ENCODE measurements at places on chromosomes 7 and 10.

DNA sequence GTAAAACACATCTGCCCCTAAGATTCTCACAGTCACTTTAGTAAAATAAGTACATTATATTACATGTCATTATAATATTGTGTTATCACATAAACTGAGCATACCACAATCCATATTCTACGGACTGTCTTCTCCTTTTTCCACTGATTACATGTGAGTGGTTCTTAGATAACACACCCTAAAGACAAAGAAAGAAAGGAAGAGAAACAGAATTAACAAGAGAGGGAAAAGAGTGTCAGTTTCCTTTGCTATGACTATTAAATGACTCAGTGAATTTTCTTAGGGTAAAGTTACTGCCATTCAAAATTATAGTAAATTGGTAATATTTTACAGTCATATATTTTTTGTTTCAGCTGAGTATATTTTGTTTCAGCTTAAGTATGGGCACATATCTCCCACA lies 268.3 kb downstream of the TWIST1 start:
- DNase-seq, result no peak

- no peak for DNase-seq
These were observed 964.4 kb downstream of the PCDH15 start for GRCh38 chr10:53836638-53837037.

- DNase-seq, result no peak
These were observed 125.6 kb downstream of the CCDC71L start for GRCh38 chr7:106535234-106535932.

DNA sequence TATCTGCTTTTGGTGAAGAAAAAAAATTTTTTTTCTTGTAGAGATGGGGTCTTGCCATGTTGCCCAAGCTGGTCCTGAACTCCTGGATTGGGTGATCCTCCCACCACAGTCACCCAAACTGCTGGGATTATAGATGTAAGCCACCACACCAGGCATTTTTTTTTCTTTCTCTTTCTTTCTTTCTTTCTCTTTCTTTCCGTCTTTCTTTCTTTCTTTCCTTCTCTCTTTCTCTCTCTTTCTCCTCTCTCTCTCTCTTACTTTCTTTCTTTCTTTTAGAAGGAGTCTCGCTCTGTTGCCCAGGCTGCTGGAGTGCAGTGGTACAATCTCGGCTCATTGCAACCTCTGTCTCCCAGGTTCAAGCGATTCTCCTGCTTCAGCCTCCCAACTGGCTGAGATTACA lies 3.5 kb upstream of the UBE2D4 start:
- DNase-seq, result no peak

- peak; percentile 51 for DNase-seq
These were observed 41.8 kb upstream of the LRRC18 start for GRCh38 chr10:48981310-48981907.

- DNase-seq, result no peak
These were observed 346.4 kb upstream of the SHH start for GRCh38 chr7:156158693-156159092.

- no peak for DNase-seq
These were observed 208.1 kb upstream of the HDAC9 start for GRCh38 chr7:18287482-18287881.

DNA sequence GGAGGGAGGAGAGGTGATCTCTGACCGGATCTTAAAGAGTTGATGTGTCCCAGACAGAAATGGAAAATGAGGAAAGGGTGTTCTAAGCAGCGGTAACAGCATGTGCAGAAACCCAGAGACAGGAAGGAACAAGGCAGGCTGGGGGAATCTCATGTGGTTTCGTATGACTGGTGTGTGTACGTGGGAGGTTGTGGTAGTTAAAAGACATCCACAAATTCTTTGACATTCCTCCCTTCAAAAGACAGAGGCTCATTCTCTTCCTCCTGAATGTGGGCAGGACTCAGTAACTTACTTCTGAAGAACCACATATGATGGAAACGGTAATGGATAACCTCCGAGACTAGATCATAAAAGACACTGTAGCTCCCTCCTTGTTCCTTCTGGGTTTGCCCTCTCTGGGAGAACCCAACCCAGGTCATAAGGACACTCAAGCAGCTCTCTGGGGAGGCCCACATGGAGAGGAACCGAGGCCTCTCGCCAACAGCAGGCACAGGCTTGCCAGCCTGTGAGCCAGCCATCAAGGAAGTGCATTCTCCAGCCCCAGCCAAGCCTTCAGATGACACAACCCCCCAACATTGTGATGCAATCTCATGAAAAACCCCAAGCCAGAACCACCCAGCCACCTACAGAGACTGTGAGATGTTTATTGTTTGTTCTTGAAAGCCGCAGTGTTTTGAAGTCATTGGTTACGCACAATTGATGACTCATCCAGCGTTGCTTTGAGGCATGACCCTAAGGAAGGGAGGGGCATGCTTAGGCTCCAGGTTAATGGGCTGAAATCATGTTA lies 116.0 kb downstream of the SLIT1 start:
- DNase-seq, result peak; percentile 44

DNA sequence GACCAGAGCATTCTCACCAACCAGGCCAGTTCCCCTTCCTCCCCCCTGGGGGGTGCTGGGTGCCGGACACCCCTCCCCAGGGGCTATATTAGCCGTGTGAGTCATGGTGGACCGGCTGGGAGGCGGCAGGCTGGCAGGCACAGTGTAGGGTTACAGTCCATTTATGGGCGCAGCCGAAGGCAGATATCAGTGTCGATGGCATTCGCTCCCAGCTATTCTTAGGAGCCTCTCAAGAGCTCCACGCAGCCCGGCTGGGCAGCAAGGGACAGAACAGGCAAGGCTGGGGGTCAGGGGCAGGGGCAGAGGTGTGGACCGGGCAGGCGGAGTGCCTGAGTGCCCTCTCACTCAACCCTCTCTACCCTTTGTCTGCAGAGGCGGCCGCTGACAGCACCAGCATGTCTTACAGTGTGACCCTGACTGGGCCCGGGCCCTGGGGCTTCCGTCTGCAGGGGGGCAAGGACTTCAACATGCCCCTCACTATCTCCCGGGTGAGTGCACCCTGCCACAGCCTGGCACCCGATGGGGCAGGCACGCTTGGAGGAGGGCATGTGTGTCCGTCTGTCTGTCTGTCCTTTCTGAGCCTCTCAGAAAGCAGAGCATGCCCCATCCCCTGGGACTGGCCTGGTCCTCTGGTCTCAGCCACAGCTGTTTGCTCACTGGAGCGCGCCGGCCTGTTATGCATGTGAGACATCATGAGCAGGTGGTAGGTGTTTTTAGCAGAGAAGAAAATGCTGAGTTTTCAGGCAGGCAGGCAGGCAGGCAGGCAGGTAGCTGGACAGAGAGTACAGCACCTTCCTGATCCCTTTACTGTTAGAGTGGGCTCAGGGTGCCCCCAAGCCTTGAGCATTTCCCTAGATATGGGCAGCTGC lies at the start of gene LDB3:
Gene LDB3, plus strand, starts transcription at position 215 of the 869 bp plus-strand sequence. Its CDS starts 181 bp downstream, at position 396.
- DNase-seq, result no peak

- DNase-seq, result no peak
These were observed 111.6 kb downstream of the C10orf90 start for GRCh38 chr10:126558881-126559280.

DNA sequence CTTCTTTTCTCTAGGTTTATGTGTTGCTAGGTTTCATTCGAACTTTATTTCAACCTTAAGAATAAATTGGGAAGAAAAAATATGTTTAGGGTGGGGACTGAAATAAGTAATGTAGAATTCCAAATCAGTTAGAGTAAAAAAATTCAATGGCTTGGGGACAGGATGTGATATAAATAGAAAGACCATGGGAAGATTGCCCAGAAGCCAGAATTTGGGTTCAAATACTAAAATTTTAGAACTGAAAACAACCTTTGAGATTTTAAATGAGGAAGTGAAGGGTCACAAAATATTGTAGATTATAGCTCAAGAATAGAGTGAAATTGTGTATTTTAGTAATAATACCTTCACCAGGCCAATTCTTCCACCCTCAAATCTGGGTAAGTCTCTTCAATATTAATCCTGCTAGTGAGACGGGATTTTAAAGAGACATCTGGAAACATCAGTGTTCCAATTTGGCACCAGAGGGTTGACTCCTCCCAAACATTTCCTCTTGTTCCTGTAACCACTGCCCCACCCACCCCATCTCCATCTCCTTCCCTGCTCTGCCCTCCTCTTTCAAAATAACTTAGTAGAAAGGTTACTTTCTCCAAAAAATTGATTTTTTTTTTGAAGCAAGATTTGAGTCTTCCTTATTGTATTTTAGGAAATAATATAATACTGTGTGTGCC lies 51.3 kb upstream of the FAM3C start:
- no peak for DNase-seq

DNA sequence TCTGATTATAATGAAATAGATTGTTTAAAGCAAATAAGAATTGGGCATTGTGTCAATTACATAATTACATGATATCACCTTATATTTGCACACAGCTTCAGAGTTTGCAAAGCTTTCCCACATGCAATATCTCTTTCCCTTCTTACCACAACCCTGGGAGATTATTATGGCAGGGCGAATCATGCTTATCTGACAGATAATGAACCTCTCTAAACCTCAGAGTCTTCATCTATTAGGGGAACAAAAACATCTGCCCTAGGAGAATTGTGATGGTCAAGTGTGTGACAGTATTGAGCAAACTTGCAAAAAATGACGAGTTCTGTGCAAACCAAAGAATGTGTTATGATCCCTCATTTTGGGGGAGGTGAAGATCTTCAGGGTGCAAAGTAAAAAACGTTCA lies 90.0 kb downstream of the MYOF start:
- DNase-seq, result no peak

DNA sequence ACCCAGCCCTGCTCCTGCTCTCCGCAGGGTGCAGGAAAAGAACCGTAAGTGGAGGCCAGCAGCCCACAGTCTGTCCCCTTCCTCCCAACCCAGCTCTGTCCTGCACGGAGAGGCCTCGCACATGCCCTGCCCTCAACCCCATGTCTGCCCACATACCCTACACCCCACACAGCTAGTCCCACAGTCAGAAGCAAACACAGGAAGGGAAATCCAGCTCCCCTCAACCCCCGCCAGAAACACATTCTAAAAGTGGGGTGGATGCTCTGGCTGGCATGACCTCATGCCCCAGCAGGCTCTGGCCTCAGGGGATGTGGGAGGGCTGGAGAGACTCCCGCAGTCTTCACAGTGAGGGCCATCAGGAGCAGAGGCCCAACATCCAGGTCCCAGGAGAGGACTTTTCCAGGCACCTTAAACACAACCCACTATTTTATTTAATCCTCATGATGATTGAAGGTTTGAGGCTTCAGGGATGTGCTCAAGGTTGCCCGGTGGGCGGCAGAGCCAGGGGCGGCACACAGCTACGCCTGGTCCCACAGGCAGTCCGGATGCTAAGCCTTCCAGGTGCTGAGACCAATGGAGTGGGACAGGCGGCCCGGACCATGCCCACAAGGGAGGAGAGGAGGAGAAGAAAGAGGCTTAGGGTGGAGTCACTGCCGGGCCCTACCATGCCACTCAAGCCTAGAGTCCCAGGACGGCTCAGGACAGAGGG lies 29.9 kb downstream of the CALML5 start:
- DNase-seq, result no peak

GRCh38 chr7:87056346-87056745 lies 3.1 kb downstream of the ELAPOR2 start:
- no peak for DNase-seq

DNA sequence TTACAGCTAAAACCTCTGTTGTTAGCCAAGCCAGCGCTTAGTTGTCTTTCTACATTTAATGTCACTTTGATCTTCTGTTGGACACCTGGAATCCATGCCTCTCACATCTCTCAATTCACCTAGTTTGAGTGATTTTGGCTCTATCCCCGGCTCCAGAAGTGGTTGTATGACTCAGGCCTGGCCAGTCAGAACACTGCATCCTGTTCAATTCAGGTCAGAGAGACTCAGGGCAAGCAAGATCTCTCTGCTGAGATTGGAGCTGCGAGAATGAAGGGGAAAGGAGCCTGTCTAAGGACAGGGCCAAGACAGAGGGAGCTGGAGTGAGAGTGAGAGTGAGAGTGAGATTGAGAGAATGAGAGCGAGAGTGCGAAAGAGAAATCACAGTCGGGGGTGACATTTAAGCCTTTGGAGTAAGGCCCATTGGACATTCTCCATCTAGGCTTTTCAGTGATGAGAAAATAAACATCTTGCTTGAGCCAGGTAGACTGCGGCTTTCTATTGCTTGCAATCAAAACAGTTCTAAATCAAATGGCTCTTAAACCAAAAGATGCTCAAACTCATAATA lies 83.3 kb upstream of the DYNC1I1 start:
- no peak for DNase-seq

- DNase-seq, result no peak
These were observed 153.9 kb downstream of the SNX13 start for GRCh38 chr7:17786314-17786852.

DNA sequence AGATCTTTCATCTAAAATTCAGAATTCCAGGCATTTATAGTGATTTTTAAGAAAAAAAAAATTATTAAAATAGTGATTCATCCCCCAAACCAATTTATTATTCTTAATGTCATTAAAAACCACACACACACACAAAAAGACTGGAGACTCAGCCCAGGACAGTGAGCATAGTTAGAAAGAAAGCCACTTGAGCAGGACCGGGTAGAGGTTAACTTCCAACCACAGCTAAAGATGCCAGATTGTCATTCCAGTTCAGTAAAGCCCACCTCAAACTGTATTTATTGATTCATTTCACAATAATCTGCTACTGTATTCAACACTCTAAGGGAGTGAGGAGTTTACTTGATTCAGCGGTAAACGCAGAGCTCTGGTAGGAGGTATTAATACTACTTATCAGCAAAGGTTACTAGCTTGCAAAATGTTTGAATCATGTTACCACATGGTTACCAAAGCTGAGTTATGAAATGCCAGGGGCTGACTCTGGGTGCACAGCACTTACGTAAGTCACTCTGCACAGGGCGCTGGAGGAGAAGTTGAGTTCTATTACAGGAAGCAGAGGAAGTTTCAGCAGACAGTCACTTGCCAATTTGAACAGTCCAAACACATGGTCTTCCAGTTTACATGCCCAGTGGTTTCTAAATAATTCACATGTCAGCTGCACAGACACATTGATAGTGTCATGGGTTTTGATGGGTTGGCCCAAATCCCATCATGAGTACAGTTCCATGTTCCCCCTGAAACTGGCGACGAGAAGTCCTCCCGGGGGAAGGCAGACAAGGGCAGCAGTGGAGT lies 64.6 kb downstream of the KLF6 start:
- DNase-seq, result no peak

GRCh38 chr10:35027567-35027966 lies 62.6 kb downstream of the CUL2 start:
- DNase-seq, result no peak

- no peak for DNase-seq
These were observed 87.1 kb downstream of the CYP26A1 start for GRCh38 chr10:93160829-93161228.

DNA sequence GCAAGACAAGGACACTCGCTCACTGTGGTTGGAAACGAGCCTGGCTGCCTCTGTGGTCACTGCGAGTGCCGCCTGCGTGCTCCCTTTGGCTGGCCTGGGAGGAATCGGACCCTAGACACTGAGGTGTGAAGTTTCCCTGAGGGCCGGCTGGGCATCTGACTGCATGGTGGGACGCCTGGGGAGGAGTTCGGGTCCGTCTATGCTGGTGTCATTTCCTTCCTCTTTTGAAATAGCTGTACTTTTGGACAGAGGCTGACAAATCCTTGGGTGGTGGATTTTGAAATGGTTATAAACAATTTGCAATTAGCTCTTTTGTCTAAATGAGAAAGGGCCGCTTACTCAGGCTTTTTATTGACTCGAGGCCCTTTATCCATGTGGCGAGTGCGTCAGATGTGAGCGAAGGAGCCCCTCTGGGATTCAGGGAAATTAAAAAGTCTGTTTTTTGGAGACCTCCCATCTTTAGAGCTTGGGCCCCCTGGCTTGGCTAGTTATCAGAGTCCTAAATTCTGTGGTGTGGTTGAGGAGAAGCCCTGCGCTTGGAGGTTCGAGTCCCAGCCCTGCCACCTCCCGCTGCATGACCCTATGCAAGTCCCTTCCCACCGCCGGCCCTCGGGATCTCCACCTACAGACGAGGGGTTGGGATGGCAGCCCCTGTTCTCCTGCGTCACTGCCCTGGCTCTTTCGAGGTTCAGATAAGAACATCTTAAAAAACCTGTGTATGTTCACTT lies 147.1 kb downstream of the RGS10 start:
- DNase-seq, result no peak

All from T47D (cell line).